Mesothelial cell of epicardium (in vitro differentiated cells): ENCODE measurements at places on chromosomes 3 and 15.

DNA sequence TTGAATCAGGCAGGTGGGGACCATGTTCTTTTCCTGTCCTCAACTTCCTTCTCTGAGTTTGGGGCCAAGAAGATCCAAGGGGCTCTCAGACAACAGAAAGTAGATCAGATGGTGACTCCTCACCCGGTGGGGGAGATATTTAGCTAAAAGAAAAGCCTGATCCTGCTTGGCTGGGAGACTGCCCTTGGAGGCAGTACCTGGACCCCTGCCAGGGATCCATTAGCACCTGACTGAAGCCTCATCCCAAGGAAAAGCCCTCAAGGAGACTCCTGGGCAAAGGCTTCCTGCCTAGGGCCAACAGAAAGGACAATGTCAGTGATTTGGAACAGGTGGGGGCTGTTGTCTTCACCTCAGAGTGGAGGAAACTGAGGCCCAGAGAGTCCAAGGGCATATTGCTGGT lies 33.5 kb upstream of the HHATL start:
- DNase-seq, result peak; percentile 40

GRCh38 chr3:122886946-122887345 lies 92.1 kb downstream of the SLC49A4 start:
- DNase-seq, result no peak

GRCh38 chr3:99776516-99777209 lies 41.0 kb upstream of the CMSS1 start:
- DNase-seq, result no peak

- DNase-seq, result no peak
Measured at GRCh38 chr15:94457661-94458060, 226.3 kb downstream of the MCTP2 start.

DNA sequence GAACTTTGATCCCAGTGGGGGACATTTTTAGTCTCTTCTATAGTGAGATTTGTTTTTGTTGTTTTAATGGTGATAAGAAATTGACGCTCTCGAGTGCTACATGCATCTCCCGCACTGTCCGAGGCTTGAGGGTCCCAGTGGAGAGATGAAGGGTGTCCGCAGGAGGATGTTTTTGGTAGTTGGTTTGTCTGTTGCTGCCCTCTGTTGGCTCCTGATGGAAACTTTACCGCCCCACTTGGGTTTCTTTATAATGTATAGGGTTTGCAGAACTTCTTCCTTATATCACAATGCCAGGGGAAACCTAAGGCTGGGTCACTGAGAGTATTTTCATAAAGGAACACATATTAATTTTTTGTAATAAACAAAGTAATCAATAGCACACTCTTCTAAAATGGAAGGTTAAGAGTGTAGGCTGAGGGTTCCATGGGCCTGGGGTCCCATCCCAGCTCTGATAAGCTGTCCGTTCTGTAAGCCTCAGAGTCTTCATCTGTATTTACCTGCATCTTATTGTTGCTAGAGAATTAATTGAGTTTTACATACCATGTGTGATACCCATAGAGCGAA lies 185.3 kb upstream of the FEZF2 start:
- peak; percentile 41 for DNase-seq

DNA sequence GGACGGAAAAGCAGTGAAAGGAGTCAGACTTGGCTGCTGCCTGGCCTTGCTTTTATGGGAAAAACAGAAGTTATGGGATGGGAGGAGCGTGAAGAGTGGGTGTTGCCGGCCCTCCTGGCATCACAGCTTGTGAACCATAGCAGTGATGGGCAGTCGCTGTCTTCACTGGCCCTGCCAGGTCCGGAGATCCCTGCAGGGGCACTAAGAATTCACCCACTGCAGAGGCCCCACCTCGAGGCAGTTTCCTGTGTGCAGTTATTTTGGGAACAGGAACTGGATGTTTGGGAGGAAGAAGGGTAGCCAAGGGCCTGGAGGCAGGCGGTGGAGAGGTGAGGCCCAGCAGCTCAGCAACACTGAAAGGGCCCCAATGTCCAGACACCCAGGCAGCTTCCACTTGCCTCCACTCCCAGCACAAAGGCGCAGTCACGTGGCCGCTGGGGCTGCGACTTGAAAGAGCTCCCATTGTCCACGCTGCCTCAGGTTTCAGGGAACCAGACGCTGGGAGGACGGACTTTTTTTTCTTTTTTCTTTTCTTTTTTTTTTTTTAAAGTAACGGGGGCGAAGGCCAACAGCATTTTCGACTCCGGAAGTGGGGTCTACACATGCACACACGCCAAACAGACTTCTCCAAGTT lies 255.6 kb downstream of the ZNF621 start:
- DNase-seq, result no peak

DNA sequence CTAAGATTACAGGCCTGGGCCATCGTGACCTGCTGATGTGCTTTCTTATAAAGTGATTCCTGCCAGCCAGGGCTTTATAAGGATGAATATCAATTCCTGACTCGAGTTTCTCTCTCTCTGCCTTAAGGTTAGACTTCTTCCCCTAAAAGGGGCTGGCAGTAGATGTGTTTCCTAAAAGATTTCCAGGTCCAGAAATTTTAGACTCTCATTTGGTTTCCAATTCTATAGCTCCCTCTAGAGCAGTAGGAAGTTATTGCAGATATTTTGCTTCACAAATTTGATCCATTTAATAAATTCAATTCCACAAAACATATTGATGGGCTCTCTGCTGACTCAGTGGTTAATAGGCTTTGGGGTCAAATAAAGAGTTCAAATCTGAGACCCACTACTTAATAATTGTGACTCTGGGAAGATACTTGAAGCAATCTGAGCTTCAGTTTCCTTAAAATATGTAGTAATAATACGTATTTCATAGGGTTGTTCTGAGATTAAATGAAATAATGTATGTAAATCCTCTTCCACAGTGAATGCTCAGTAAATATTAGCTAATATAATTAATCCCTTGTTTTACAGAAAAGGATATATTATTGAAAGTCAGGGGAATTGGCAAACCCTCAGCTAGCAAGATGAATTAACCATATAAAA lies 2.1 kb downstream of the TRIM69 start:
- no peak for DNase-seq

DNA sequence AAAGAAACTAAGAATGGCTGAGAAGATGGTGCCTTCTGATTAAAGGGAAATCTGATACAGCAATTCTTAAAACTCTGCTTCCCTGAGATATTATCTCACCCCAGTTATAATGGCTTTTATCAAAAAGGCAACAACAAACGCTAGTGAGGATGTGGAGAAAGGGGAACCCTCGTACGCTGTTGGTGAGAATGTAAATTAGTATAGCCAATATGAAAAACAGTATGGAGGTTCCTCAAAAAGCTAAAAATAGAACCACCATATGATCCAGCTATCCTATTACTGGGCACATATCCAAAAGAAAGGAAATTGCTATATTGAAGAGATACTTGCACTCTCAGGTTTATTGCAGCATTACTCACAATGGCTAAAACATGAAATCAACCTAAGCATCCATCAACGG lies 65.1 kb downstream of the GOLIM4 start:
- no peak for DNase-seq

DNA sequence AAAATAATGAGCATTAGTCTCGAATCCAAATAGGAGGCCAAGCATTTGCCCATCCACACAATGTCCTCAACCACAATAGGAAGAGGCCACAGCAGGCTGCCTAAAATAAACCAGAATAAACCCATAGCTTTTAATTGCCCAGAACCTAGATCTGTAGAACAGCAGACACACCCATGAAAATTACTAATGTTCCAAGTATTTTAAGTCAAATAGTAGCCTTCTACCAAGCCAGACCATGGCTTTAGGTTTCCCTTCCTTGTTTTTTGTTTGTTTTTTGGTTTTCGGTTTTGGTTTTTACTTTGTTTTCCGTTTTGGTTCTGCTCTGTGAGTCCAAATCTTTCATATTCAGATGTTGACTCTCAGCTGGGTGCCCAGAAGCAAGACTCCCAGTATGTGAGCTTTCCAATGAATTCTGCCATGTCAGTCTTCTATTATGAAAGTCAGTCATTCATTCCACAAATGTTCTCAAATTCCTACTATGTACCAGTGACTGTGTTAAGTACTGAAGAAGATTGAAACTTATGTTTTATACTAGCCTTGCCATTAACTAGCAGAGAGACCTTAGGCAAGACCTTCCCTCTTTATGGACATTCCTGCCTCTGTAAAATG lies 57.8 kb upstream of the BOC start:
- no peak for DNase-seq

DNA sequence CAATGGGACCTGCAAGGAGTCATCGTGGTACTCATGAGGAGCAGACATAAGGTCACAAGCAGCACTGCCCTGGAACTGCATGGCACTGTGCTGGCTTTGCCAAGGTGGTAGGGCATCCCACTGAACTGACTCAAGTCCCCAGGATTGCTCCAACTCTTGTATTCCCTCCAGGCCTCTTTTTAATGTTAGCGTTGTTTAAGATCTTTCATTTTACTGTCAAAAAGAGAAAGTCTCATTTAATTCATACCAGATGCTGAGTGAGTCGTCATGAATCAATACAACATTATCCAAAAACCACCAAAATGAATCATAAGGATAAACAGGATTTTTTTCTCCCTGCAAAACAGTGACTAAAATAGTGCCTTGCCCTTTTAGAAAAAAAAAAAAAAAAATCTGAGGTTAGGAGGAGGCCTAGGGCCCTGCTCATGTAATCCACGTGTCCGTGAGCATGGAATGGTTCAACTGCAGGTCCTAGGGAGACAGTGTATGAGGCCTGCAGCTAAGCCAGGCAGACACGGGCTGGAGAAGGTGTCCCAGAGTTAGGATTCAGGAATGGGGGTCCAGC lies 36.7 kb upstream of the BLM start:
- DNase-seq, result no peak

- DNase-seq, result no peak
Measured at GRCh38 chr3:161108840-161109239, 3.7 kb upstream of the B3GALNT1 start.

DNA sequence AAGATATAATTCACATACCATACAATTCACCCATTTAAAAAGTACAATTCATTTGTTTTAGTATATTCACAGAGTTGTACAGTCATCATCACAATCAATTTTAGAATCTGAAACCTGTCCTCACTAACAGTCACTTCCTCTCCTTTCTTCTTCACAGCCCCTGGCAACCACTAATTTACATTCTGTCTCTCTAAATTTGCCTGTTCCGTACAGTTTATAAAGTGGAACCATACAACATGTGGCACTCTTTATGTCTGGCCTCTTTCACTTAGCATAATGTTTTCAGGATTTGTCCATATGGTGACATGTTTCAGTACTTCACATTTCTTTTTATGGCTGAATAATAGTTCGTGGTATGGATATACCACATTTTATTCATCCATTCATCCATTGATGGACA lies 22.7 kb downstream of the ERICH6 start:
- no peak for DNase-seq

- no peak for DNase-seq
Measured at GRCh38 chr15:32994810-32995424, 199.6 kb downstream of the FMN1 start.

- DNase-seq, result no peak
Measured at GRCh38 chr3:123439806-123440580, 8.9 kb downstream of the ADCY5 start.

DNA sequence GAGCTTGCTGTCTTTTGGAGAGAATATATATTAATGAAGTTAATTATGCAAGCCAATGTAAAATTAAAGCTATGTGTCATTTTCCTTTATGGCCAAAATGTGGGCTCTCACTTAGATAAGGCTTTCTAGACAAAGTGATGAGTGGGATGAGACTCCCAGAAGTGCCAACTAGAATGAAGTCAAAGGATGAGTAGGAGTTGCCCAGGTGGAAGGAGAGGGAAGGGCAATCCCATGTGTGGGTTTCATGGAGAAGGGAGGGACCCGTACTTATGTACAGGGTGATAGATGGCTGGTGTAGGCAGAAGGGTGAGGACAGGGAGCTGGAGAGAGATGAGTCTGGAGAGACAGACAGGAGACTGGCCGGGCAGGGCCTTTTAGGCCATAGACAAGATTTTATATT lies 239.2 kb downstream of the THRB start:
- no peak for DNase-seq
